Esophagus squamous epithelium (tissue), 5 donors: ENCODE measurements at places on chromosomes 7 and 10. TPM values are rescaled to one million over a fixed set of nuclear protein-coding genes. Genes with fewer than 3 reads are reported as not detected.

DNA sequence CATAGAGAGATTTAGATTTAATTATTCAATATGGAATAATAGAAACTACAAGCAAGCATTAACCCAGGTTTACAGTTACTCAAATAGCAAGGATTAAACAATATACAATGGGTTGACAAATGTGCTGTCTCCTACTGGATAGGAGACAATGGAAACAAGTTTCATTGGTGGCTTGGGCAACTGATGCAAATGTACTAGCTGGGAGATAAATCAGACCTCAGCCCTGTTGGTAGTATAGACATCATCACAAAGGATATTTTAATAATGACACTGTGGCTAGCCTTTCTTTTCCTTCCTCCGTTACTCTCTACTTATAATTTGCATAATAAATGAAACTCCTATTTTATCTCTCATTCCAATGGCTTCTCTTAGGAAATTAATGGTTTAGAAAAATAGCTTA lies 96.5 kb upstream of the DKK1 start:
- no peak overlapping the region for H3K4me3 ChIP-seq
- no peak overlapping the region for H3K27ac ChIP-seq
- H3K27me3 ChIP-seq, result no peaks in the 10 kb centered on the region
- H3K36me3 ChIP-seq, result no peaks in the 10 kb centered on the region
- no peak for DNase-seq

DNA sequence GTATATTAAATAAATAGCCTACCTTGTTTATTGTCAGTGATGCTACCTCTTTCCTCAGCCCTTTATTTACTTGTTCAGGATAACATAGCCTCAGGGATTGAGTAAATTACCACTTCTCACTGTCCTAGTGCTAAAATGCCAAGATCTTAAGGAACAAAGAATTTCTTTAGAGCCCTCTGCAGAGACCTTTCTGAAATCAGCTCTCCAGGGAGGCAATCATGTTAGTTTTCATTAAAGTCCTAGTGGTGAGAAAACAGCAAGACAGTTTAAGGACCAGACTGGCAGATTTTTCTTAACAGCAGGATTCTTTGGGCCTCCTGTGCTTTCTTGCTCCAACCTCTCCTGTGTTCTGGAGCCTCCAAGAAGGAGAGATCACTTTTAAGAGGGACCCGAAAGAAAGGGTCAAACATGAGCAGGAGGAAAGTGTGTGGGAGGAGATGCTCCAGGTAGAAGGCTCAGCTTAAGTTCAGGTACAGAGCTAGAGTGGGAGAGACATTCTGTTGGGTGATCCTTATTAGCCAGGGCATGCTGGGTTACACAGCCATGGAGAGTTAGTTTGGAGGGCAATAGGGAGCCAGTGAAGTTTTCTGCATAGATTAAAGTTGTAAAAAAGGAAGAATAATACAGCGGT lies 1.2 kb upstream of the PLCE1 start:
- no peak overlapping the region for H3K27ac ChIP-seq
- DNase-seq, result no peak
- H3K4me1 ChIP-seq, result no peaks in the 10 kb centered on the region
- no peaks in the 10 kb centered on the region for H3K27me3 ChIP-seq
- no peaks in the 10 kb centered on the region for H3K36me3 ChIP-seq

Gene MLXIPL
- 0.53 TPM for total RNA-seq

Gene CYP26A1
- not detected for total RNA-seq

GRCh38 chr10:26831936-26832335 lies 28.8 kb downstream of the ABI1 start:
- H3K4me1 ChIP-seq, result peaks cover 26% of the 10 kb centered on the region
- H3K4me3 ChIP-seq, result no peak overlapping the region
- no peak overlapping the region for H3K27ac ChIP-seq
- H3K27me3 ChIP-seq, result no peaks in the 10 kb centered on the region
- no peaks in the 10 kb centered on the region for H3K36me3 ChIP-seq
